ENCODE measurements at places on chromosomes 3 and 15.
A peak's percentile ranks its signal among the peaks of the same experiment; 100 is the strongest.

- no peak for DNase-seq
Measured at GRCh38 chr3:4834403-4834866, 144.8 kb upstream of the BHLHE40 start.

GRCh38 chr3:197122394-197122793 lies 92.8 kb upstream of the MELTF start:
- DNase-seq: no peak

DNA sequence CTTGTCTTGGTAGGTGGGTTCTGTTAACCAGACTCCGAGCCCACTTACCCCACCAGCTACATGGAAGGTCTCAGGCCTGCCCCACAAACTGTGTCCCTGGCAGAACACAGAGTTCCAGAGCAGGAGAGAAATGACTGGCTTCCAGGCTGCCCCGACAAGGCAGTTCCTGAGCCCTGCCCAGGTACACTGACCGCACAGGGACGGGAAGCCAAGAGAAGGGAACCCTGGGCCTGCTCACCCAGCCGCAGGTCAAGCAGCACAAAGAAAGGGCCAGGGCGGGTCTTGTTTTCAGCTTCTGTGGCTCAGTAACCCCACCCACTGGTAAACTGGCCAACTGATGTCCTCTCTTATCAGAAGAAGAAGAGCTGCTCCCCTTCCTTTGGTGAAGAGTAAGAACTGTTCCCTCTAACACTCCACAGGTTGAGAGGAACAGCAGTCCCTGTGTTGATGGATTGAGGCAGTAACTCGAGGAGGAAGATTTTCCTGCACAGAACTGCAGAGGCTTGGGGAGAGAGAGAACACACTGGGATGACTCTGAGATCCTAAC lies 68.4 kb downstream of the CRTC3 start:
- peak; percentile 61 for DNase-seq

GRCh38 chr3:123481071-123481470 lies 32.2 kb upstream of the ADCY5 start:
- no peak for DNase-seq

DNA sequence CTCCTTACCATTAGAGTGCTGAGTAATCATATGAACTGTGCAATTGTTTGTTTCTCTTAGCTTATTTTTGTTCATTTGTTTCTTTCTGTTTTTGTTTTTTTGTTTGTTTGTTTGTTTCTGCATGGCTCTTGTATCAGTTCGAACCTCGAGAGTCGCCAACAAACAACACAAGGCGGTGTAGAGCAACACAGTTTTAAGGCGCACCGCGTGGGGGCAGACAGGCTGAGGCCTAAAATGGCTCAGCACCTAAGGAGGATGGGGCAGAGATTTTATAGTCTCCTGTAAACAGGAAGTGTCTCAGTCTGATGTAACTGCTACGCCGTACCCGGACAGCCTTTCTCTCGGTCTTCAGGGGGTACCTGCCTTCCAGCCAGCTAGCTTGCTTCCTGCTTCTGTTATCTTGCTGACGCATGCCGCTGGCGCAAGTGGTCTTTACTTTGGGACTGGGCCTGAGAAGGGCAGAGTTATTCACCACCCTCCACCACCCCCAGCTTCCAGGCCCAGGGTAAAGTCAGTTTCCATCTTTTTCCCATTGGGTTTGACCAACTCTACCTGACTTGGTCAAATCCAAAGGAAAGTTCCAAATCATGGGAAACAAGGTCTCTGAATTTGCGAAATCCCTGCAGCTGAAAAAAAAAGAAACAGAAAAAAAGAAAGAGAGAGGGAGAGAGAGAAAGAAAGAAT lies 25.8 kb upstream of the MFGE8 start:
- no peak for DNase-seq

GRCh38 chr3:78880603-78881461 lies 887.0 kb downstream of the ROBO1 start:
- DNase-seq: no peak

GRCh38 chr15:93803421-93804152 lies 427.8 kb upstream of the MCTP2 start:
- DNase-seq: no peak

GRCh38 chr3:76866729-76867408 lies 173.0 kb upstream of the ROBO2 start:
- DNase-seq: no peak

DNA sequence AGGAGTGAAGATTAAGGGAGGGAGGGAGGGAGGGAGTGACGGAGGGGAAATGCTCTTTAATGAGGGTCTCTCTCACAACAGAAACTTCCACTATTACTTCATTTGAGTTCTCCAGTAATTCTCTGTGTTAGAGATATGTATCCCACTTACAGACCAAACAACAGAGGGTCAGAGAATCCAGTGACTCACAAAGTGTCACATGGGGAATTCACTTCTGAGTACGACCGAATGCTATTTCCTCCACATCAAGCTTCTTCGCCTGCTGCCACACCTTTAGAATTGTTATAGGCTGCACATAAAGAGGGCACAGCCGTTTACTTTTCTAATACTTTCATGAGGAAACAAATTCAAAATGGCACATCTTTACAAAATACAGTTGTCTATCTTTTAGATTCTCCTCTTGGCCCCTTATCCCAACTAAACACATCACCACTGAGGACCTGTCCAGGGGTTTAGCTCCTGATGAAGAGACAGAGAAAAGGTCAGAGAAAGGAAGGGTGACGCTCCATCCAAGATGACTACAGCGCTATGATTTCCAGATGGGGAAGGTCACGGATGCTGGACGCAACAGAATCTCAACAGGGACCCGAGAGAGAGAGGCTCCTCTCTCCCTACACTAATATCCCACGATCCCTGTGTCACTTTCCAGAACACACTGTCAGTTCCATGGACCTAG lies 119.0 kb downstream of the XXYLT1 start:
- DNase-seq: peak; percentile 62

GRCh38 chr3:142028243-142028777 lies 121.0 kb downstream of the TFDP2 start:
- peak; percentile 90 for DNase-seq

- DNase-seq: no peak
Measured at GRCh38 chr15:61199681-61200080, 29.4 kb downstream of the RORA start.

- no peak for DNase-seq
Measured at GRCh38 chr3:24368605-24369004, 126.0 kb downstream of the THRB start.

DNA sequence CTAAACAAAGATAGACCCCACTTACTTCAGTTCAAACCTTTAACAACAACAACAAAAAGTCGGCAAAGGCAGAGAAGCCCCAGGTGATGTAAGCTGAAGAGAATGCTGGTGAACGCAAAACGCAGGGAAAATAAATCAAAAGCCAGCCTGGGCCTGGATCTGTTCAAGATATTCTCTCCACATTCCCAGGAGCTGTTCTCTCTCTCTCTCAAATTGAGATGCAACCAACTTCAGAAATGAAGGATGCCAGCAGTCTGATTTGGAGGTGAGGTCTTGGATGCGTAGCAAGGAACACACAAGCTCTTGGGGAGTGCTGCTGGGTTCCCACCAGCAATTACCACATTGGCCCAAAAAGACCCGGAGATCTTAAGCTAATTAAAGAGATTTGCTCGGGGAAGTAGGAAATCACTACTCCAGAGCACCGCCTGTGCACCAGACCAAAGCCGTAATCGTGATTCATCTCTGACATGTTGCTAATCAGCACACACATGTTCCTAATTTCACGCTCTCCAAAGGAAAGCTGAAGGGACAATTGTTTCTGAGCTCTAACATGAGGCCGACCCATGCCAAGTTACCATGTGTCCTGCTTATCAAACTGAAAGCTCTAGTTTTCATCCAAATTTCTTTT lies 37.1 kb downstream of the IL17RD start:
- peak; percentile 88 for DNase-seq

- peak; percentile 100 for DNase-seq
Measured at GRCh38 chr3:138774529-138775253, 60.0 kb downstream of the PIK3CB start.

- DNase-seq: peak; percentile 51
Measured at GRCh38 chr15:74240002-74240568, 4.0 kb downstream of the CCDC33 start.

DNA sequence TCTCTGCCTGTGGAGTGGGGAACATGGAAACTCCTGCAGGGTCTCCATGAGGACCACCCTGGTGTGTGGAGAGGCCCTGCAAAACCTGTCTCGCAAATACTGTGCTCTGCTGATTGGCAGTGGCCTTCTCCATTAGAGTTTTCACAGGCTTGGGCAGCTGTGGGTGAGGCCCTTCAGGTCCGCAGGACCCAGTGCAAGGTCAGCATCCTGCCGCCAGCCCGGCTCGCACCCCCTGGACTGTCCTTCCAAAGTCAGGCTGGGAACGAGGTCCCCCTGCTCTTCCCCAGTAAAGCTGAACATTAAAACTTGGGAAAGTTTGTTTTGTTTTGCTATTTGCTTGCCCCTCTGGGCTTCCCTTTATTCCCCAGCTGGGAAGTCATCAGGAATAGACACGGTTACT lies 85.0 kb upstream of the PLXNA1 start:
- no peak for DNase-seq

- no peak for DNase-seq
Measured at GRCh38 chr15:48644467-48644826, 1.1 kb downstream of the FBN1 start.

Data from amniotic epithelial cell (primary cell).